AML-193 (cell line): ENCODE measurements at places on chromosomes 4 and X.

DNA sequence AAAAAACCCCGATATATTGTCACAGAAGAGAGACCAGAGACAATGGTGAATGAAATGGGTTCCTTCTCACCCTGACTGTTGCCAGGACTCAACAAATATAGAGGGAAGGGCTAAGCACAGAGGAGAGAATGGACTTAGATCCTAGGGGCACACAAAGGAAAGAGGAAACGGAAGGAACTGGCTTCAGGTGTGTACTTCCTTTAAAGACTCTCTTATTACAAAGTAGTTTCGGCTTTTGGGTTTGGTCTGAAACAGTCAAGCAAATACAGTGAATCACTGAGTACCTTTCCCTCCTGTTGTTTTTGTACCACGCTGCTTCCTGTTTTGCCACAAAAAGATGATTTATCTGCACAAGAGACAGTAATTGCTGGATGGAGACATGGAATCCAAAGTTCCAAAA, 46.1 kb upstream of the S100G start:
- no peak for DNase-seq

DNA sequence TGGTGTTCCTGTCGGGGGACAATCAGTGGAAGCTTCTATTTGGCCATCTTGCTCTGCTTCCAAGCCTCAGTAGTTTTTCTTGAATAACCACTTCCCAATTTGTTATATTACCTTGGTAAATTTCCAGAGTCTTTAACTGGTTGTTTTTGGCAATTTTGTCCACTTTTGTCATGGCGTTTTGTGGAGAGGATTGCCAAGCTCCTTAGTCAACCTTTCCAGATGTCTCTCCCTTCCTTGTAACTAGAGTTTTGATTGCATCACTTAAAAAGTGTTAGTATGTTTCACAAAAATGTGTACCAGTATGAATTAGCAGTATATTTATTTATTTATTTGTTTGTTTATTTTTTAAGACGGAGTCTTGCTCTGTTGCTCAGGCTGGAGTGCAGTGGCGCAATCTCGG, 15.8 kb upstream of the UXT start:
- no peak for DNase-seq

- DNase-seq: no peak
These were observed 88.2 kb downstream of the PHOX2B start for GRCh38 chr4:41660352-41660751.

DNA sequence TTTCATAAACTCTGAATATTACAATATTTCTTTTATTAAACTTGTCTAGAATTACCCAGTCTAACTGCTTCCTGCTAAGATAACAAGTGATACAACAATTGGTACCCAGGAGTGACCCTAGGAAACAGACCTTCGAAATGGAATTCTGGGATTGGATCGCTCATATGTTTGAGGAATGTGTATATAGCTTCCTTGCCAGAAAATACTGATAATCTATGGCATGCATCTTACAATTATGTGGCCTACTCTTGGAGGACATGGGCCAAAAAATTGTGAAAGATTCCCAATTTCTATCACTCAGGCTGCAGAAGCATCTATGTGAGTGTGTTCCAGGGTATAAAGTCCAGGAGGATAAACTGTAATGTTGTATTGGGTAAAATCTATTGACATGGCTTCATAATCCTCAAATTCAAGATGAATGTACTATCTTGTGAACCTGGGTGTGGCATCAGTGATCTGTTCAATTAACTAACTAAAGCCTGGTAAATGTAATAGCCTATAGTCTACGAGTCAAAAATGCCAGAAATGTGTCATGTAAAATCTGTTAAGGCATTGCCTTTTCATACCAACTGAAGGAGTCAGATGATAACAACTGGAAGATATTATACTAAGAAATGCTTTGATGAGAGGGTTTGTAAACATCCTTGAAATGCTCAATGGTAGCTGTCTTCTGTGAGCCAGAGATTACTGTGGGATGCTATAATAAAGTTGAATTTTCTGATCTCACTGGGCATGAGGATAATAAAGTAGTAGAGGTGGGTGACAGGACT, 1499.3 kb downstream of the PCDH7 start:
- no peak for DNase-seq

DNA sequence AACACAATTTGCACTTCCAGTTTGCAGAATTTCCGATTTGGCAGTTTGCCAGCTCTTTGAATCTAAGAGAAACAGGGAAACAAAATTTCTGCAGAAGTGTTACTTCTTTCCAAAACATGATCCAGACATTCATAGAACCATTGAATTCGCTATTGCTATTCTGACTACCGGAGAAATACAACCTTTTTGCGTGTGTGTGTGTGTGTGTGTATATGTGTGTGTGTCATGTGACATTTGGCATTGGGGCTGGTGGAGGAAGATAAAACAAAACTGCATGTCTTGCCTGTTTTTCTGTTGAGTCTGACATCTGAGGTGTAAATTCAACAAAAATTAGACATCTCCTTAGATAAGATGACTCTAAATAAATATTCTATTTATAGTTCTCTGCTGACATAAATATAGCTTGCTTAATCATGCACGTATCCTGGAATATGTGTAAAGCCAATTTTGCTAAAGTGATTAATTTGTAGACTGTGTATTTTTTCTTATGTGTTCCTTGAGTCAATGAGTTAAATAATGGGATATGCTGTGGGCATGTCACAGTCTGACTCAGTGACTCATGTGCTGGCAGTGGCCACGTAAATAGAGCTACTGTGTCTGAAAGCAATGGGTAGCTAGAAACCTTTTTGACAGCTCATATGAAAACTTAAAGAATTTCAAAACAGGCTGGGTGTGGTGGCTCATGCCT, 98.9 kb downstream of the HPGD start:
- peak; percentile 54 for DNase-seq

DNA sequence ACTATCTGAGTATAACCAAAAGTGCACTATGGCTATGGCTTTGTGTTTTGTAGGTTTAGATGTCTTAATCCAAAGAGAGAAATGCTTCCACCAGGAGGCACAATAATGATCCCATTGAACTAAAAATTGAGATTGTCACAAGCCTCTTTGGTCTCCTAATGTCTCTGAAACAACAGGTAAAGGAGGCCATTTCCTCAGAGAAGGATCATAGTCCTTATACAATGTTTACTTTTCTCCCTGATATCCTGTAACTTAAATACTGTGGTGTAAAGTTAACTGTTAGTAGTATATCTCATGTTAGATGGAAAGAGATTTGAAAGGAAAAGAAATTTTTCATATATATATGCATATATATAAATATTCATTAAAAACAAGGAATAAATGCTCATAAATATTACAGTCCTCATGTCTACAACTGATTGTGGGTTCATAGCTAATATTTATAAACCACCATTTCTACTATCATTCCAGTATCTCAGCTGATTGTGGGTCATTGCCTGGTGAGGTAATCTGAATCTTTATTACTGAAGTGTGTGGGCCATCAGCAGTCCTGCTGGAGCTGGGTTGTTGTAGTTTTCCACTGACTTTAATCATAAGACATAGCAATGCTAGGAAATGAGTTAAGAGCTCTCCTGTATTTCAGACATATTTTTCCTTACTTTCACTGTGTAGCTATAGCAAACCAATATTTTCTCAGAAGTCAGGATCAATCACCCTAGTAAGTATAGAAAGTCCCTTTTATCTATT, 1230.4 kb downstream of the PCDH18 start:
- DNase-seq: no peak

DNA sequence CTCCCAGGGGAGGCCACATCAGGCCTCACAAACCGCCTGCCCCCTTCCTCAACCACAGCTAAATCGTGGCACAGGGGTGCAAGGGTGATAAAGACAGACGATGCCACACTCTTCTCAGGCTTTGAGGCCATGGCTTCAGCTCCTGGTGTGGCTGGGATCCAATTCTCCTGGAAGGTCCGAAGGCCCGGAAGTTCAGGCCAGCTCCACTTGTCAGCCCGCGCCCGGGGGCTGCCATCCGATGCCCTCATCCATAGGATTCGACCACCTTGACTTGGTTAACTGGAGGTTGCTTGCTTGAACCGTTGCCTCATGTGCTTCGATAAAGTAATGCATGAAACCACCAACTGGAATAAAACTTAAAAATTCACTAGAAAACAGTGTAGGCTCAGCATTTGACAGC, 8.2 kb downstream of the TEX13C start:
- DNase-seq: no peak

DNA sequence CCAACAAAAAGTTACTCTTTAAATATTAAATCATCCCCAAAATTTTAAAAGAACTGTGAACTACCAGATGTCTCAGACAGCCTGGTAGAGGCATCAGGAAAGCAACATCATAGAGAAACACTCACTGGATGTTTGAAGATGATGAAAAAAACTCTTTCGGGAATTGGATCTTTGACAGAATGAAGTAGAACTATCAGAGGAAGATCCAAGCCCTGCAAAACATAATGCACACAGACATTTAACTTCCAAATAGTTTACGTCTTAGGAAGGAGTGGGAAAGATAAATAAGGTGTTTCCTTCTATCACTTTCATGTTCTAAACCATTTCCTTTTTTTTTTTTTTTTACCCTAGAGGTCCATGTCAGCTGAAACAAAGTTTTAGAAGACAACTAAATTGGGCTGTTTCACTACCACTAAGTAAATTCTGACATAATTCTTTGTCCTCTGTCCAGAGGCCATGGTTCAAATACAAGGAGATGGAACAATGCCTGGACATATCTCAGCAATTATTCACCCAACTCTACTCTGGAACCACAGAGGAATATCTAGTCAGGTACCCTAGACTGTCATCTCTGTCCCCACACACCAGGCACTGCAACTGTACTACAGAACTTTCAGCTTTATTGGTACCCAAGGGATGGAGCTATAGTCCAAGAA, 217.7 kb upstream of the INTU start:
- no peak for DNase-seq

GRCh38 chr4:176002007-176002613, 63.5 kb upstream of the WDR17 start:
- no peak for DNase-seq

- DNase-seq: no peak
These were observed 116.6 kb downstream of the SH3RF1 start for GRCh38 chr4:169154121-169154520.
